SK-N-SH treated with all-trans-retinoic acid at 6 μM for 48 hours (cell line): ENCODE measurements at places on chromosomes 6 and 20.

- peak; percentile 85 for ATAC-seq
Observed at GRCh38 chr20:20010639-20011500, 6.3 kb upstream of the NAA20 start.

- ATAC-seq, result peak; percentile 67
Observed at GRCh38 chr6:56329271-56330050, 82.1 kb upstream of the COL21A1 start.

- ATAC-seq, result no peak
Observed at GRCh38 chr20:51284871-51285270, 257.6 kb downstream of the NFATC2 start.

GRCh38 chr6:112179631-112180030, 74.7 kb downstream of the LAMA4 start:
- ATAC-seq, result no peak

DNA sequence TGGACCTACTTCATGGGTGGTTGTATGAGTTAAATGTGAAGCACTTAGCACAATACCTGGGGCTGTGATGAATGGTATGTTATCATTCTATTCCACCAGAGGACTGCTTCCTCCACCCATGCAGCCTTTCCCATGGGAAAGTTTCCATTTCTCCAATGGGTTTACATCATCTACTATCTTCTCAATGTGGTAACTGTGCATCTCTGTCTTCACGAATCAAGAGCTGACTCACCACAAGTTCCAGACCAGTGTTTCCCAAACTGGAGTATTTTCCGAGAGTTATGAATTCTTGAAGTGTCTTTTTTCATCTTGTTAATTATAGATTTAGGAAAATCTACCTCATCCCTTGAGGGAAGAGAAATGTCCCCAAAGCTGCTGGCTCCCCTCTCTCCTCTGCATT, 182.8 kb downstream of the UNC5CL start:
- no peak for ATAC-seq

GRCh38 chr6:36063318-36064060, 35.9 kb downstream of the MAPK14 start:
- ATAC-seq, result no peak

DNA sequence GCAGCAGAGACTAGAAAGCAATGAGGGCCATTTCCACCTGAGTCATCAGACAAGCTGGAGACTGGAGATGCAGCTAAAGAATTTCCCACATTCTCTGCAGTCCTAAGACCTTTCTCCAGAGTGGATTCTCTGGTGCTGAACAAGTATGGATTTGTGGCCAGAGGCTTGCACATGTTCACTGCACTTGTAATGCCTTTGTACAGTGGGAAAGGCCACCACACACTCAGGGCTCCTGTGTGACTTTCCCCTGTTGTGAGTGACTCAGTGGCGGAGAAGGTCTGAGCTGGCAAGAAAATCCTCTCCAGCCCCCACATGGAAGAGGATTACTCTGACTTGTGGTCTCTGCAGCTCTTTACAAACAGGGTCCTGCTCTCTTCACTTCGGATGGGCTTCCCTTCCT, 192.3 kb downstream of the C6orf118 start:
- ATAC-seq, result no peak

- no peak for ATAC-seq
Observed at GRCh38 chr20:62230696-62231095, 7.6 kb upstream of the OSBPL2 start.

DNA sequence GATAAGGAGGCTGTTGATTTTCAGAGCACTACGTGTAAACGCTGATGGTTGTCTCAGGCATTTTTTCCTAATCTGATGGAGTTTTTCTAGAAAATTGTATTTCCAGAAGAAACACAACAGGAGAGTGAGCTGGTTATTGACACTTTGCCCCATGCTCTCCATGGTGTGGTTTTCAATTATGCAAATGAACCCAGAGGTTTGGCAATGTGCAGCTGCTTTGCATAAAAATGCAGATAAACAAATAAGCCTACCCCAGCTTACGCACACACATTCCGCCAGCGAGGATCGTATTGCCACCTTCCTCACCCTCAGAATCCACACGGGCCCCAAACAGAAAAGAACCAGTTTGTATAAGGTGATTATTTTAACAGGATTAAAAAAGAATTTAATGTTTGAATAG, 45.1 kb upstream of the FRMD1 start:
- ATAC-seq, result no peak

DNA sequence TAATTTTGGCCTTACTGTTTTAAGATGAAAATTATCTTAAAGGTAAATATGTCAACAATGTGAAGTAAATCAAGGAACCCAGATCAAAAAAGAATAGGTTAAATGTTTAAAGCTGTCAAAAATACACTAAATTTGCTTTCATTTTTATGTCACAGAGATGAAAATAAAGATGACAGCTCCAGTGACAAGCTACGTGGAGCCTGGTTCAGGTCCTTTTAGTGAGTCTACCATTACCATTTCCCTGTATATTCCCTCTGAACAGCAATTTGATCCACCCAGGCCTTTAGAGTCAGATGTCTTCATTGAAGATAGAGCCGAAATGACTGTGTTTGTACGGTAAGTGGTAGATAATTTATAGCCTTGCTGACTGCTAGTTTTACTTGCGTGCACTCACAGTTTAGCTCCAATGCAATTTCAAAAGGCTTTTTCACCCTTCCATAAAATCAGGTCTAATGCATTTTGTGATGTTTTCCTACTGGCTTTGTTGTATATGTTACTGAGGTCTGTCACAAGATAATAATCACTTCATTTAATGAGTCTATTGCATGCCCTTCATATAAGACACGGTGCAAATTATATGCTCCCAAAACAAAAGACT, 1.9 kb downstream of the HEBP2 start:
- no peak for ATAC-seq

DNA sequence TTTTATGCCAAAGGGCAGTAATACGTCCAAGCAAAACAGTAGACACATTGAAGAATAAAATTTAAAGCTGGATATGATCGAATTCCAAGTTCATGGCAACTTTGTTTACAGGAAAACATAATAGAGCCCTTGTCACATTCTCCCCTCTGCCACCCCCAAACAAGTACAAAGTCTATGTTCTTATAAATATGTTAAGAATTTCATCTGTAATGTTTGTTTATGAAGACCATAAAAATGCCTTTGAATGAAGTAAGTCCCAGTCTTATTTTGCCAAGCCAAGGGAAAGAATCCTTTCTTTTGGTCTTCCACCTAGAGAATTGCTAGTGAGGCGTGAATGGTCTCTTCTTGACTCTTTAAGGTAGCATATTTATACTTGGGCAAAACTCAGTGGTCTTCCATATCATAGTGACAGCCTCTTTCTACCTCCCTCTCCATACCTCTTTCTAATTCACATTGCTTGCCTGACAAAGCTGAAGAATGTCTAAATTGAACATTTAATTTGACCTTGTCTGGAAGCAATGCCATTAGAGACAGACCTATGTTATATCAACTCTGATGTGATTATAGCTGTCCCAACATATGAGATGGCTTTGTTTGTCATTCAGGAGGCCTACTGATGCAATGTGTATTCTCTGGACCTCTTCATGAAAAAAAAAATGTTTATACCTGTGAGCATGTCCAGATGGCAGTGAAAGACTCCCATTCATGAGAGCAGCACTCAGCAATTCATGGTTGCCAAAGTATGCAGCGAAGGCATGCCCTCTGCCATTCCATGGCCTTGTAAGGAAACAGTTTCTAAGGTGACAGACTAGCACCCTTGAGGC, 70.6 kb upstream of the CCN2 start:
- ATAC-seq, result no peak; the same call in 2 of the 3 replicates

GRCh38 chr20:44691424-44692423, 23.4 kb upstream of the CCN5 start:
- peak; percentile 66 for ATAC-seq

DNA sequence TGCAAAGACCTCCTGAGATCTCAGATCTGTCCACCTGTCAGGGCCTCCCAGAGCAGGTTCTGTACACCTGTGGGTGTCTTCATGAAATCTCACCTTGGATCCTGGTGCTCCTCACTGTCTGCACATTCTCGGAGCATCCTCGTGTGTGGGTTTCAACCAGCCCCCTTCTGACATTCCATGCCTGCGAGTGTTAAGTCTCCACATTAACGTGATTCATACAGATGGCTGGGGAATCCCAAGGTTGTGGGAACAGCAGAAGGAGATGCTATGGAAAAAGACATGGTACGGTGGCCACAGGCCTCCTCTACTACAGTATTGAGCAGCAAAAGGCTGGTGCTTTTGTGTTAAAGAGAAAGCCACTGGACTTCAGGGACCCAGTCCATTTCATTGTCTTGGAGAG, 556.5 kb downstream of the DHX35 start:
- no peak for ATAC-seq

DNA sequence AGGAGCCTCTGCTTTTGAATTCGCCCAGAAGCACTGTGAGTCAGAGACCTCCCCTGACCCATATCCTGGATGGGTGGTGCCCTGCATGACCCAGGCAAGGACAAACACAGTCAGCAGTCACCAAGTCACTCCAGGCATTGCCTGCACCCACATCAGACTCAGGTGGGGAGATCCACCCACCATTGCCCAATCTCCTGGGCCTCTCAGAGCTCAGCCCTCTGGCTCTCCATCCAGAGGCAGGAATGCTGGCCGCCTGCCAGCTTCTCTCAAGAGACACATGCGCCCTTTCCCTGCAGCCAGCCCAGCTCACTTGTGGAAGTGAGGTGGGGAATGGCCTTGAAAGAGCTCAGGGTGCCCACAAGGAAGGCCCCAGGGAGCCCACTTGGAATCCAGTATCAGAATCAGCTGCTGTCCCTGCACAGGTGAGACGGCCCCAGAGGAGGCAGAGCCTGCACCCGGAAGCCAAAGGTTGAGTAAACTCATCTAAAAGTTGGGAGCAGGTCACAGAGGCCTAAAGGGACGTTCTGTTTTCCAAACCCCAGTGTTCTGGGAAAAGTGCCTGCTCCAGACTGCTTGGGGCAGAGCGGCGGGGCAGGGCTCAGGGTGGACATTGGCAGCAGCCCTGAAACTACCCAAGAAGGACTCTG, 129.8 kb downstream of the PREX1 start:
- peak; percentile 91 for ATAC-seq

GRCh38 chr6:19723545-19723944, 113.6 kb upstream of the ID4 start:
- ATAC-seq, result no peak

- no peak for ATAC-seq
Observed at GRCh38 chr20:48406912-48407340, 420.9 kb downstream of the PREX1 start.

GRCh38 chr20:42191140-42191860, 573.1 kb upstream of the CHD6 start:
- no peak for ATAC-seq

- ATAC-seq, result no peak
Observed at GRCh38 chr6:133093956-133094355, 147.2 kb upstream of the EYA4 start.

DNA sequence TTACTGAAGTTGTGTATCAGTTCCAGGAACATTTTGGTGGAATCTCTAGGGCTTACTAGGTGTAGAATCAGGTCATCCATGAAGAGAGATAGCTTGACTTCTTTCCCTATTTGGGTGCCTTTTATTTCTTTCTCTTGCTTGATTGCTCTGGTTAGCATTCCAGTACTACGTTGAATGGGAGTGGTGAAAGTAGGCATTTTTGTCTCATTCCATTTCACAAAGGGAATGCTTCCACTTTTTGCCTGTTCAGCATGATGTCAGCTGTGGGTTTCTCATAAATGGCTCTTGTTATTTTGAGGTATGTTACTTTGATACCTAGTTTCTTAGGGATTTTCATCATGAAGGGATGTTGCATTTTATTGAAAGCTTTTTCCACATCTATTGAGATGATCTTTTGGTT, 195.3 kb downstream of the MOXD1 start:
- ATAC-seq, result no peak

DNA sequence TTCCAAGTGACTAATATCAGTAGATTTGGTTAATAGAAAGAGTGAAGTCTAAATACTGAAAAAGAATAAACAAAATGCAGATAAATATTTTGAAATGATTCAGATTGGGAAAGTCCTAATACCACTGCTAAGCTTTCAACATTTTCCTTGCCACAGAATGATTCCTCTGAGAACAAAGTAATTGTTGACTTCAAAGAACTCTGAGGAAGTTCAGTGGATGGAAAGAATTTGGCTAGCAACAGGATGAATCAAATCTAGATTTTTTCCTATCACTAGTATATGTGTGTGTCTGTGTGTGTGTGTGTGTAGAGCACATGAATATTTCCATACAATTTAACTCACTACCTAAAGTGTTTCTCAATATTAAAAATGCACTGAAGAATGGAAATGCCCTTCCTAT, 107.9 kb upstream of the PREP start:
- ATAC-seq, result no peak

GRCh38 chr6:13924146-13924948, 405 bp upstream of the RNF182 start:
- peak; percentile 90 for ATAC-seq
